Activated naive CD8-positive, alpha-beta T cell treated with anti-CD3 and anti-CD28 coated beads, Interleukin-2, amount 50 U/mL, for 16 hours (primary cell): ENCODE measurements at places on chromosomes 6 and 20.

- no peak for DNase-seq
These were observed 49.7 kb upstream of the SLCO4A1 start for GRCh38 chr20:62592506-62593177.

DNA sequence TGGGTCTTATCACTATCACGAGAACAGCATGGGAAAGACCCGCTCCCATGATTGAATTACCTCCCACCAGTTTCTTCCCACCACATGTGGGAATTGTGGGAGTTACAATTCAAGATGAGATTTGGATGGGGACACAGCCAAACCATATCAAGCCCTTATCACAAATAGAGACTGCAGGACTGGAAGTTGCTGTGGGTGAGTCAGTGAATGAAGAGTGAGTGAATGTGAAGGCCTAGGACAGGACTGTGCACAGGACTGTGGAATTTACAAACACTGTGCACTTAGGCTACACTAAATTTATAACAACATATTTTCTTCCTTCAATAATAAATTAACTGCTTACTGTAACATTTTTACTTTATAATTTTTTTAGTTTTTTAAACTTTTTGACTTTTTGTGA is 30.2 kb upstream of the BCAS1 start:
- DNase-seq = no peak

DNA sequence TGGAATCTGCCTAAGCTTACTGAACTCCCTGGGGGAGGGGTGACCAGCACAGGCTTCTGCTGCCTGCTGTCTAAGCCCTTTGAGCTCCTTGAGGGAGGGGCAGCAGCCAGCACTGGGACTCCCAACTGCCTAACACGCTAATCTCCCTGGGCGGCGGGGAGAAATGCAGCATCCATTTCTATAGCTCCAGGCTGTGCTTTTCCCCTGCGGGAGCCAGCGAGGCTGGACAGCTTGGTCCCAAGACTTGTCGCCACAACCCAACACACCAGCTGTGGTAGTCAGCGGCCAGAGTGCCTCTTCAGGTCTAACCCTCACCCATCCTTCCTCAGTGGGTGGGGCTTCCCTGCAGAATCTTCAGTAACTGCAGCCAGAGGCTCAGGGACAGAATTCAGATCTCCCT is 64.6 kb downstream of the VGLL2 start:
- no peak for DNase-seq

DNA sequence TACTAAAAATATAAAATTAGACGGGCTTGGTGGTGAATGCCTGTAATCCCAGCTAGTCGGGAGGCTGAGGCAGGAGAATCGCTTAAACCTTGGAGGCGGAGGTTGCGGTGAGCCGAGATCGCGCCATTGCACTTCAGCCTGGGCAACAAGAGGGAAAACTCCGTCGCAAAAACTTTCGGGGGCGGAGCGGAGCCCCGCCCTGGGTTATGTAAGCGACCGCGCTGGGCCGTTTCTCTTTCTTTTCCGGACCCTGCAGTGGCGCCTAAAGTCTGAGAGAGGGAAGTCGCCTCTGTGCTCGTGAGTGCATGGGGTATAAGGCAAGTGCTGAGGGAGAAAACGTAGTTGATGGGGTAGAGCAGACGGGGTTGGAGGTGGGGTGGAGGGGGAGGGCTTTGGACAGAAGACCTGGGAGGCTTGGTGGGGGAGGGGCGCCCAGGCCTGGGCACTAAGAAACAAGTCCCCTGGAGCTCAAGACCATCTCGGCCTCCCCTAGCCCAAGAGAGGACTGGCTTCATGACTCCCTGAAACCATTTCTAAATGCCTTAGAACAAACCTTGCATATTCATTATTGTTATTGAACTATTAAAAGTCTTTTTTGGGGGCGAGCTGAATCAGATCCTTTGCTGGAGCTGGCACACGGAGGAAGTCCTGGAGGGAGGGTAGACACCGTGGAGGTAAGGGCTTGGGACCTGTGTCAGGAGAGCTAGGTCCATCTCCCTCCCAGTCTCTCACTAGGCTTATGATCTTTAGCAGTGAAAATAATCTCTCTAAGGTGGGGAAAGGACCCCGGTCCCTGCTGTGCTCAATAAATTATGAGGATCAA is 2.7 kb upstream of the MICA start:
- peak; percentile 45 for DNase-seq

DNA sequence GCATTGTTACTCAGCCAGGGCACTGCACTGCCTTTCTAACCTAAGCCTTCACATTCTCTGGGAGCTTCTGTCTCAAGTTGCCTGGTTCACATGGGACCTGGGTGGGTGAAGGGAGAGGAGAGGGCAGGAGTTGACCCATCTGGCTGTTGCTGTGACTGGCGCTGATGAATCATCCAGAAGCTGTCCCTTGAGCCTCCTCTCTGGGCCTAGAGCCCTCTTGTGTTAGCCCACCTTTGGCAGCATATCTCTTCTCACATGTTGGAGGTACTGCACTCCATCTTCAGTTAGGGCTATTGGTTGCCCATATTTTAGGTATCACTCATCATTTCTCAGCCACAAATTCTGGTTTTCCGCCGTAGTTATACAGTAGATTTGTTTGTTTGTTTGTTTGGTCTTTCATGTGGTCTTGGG is 19.8 kb downstream of the XRN2 start:
- no peak for DNase-seq

GRCh38 chr20:22805996-22806395 is 221.6 kb upstream of the FOXA2 start:
- DNase-seq = no peak

GRCh38 chr6:138188278-138188941 is 26.7 kb downstream of the ARFGEF3 start:
- no peak for DNase-seq

DNA sequence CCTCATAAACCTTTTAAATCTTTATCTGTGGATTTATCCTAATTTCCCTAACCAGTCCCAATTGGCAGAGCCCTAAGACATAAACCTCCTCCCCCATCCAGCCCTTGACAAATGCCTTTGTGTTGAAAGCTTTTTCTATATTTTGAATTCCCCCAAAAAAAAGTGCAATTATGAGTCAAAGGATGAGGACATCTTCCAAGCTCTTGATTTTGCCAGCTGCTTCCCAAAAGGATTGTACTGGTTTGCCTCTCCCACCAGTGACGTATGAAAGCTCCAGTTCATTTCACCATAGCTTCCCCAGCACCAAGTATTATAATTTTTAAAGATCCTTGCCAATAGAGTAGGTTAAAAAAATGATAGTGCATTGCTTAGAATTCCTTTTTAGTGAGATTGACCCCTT is 38.9 kb downstream of the SIRPA start:
- DNase-seq = no peak

DNA sequence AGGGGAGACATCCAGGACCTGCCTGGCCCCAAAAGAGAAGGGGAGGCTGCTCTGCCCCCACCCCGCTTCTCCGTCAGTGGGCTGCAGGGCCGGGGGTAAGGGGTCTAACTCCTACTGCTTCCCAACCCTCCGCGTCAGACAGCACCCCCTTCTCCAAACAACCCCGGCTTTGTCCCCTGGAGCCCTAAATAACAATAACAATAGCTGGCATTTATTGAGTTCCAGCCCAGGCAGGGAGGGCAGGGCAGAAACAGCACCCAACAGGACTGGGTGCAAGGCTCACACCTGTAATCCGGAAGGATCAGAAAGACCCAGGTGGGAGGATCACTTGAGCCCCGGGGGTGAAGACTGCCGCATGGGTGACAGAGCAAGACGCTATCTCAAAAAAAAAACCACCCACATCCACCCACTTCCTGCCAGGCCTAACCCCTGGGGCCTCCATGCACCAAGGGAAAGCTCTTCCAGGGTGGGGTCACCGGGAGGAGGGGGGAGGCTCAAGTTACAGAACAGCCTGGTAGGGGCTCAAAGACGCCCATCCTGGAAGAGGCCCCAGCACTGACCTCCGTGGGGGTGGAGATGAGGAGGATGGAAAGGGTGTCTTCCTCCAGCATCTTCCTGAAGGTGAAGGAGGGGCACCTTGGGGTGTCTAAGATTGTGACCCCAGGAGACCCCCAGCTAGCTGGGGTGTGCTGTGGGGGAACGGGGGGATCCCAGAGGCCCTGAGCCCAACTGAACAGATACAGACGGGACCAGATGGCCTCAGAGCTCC is 1.3 kb upstream of the FNDC11 start:
- DNase-seq = no peak

GRCh38 chr6:145155411-145155810 is 579.9 kb downstream of the EPM2A start:
- DNase-seq = no peak

- no peak for DNase-seq
These were observed 11.4 kb downstream of the LBP start for GRCh38 chr20:38357653-38358207.

GRCh38 chr20:36663031-36663430 is 17.0 kb upstream of the SLA2 start:
- no peak for DNase-seq

DNA sequence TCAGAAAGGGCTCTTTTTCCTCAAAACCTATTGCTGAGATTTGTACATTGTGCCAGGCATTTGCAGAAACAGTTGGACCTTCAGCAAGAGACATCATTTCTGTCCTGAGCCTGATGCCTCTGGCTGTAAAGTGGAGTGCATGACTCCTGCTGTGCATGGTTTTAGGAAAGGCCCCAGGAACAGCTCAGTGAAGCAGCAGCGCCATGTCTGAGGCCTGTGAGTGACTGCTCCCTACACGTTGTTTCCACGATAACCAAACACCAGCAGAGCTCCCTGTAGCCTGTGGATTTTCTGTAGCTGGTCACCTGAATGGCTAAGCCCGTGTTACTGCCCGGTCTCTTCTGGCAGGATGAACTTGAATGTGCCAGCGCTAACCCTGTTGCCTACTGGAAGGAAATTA is 232.5 kb downstream of the TFAP2C start:
- DNase-seq = no peak

GRCh38 chr6:128032042-128032441 is 131.2 kb upstream of the THEMIS start:
- no peak for DNase-seq

- DNase-seq = no peak
These were observed 41.5 kb downstream of the SLC2A12 start for GRCh38 chr6:134010974-134011373.

DNA sequence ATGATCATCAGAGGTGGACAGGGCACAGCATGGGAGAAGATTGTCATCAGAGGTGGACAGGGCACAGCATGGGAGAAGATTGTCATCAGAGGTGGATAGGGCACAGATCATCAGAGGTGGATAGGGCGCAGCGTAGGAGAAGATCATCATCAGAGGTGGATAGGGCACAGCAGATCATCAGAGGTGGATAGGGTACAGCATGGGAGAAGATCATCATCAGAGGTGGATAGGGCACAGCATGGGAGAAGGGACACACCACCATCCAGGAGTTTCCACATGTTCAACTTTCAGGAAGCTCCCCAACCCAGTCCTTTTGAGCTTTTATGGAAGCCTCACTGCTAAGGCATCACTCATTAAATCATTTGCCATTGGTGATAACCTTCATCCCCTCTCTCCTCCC is 104.1 kb downstream of the MAP7 start:
- DNase-seq = no peak

- peak; percentile 19 for DNase-seq
These were observed 33.7 kb downstream of the SLC9A8 start for GRCh38 chr20:49846206-49846807.

DNA sequence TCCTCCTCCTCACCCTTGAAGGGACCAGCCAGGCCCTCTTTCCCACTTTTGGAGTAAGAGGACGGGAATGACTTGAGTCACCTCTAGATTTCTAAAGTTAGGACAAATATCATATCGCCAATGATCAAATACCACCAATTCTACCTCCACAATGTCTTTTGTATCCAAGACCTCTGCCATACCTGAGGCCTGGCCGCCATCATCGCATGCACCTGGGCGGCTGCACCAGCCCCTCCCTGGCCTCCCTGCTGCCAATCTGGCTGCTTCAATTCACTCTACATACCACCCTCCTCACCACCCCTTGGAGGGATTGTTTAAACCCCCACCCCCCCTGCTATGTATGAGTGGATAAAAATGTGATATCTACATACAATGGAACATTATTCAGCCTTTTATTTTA is 75.0 kb upstream of the RALY start:
- no peak for DNase-seq

DNA sequence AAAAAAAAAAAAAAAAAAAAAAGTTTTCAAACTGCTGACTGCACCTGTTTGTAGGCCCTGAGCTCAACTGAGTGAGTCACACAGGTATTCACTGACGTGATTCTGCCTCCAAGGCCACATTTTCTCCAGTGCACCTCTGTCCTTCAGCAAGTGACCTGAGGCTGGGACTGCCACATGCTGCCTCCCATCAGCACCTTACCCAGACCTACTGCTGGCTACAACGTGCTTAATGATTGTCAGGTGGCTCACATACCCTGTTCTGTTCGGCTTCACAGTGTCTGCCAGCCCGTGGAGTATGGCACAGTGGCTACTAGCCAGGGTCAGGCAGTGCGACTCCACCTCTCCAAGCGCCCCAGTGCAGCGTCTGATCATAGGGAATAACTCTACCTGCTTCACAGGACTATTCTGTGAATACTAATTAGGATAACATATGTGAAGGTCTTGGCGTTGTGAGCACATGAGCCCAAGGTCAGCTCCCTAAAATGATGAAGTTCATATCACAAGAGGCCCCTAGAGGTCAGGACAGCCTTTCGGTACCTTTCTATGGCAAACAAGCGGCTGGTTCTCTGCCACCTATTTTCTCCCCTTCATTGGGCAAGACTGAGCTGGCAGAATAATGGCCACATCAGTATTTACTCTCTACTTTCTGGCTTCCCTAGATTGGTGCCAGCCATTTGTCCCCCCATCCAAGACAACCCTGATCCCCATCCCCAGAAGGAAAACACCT is 28.1 kb downstream of the RIPOR3 start:
- DNase-seq = no peak

DNA sequence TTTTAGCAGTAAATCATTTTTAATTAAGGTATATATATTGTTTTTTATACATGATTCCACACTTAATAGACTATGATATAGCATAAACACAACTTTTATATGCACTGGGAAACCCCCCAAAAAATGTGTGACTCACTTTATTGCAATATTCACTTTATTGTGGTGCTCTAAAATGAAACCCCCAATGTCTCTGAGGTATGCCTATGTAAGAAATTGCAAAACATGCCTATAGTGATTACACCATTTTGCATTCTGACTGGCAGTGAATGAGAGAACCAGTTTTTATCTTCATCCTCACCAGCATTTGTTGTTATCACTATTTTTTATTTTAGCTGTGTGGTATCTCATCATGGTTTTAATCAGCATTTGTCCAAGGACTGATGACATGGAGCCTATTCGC is 8.5 kb upstream of the CST11 start:
- DNase-seq = no peak

DNA sequence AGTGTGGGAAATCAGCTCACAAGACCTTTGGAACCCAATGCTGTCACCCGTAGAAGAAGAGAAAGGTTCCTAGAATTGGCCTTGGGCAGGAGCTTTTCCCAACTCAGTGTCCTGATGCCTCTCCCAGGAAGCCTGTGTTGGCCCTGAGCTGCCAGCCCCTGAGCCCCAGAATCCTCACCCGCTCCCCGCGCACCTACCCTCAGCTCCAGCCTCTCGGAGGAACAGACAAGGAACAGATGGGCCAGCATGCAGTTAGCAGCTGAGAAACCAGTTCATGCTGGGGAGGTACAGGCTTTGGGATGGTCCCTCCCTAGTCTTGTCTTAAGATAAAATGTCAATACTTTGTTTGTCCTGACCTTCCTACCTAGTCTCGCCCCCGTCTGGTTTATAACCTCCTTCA is 121.9 kb upstream of the CDH4 start:
- no peak for DNase-seq
